ENCODE measurements at places on chromosomes 12 and 14. TPM values are rescaled to one million over a fixed set of nuclear protein-coding genes. Genes with fewer than 3 reads are reported as not detected.

The PYGL gene
- 85.3 TPM for total RNA-seq

The ESPL1 gene
- 4.2 TPM for total RNA-seq

The IL26 gene
- total RNA-seq, result not detected

The BBOF1 gene
- total RNA-seq, result 4.4 TPM

The YBX3 gene
- total RNA-seq, result 81.4 TPM

The C14orf132 gene
- total RNA-seq, result 26.6 TPM

The NAB2 gene
- total RNA-seq, result 104 TPM

The CCDC60 gene
- not detected for total RNA-seq

The OTX2 gene
- total RNA-seq, result not detected

The CLECL1 gene
- not detected for total RNA-seq

The LIMA1 gene
- 96.9 TPM for total RNA-seq

The PLEKHG7 gene
- not detected for total RNA-seq

The LACRT gene
- not detected for total RNA-seq

The MSI1 gene
- not detected for total RNA-seq

The PROX2 gene
- total RNA-seq, result not detected

The OAS1 gene
- 0.33 TPM for total RNA-seq

The KRT79 gene
- not detected for total RNA-seq

The FAM90A1 gene
- total RNA-seq, result 0.11 TPM

The ARF3 gene
- 41.7 TPM for total RNA-seq

The LMO3 gene
- 16.4 TPM for total RNA-seq

The PPP4R4 gene
- 3.2 TPM for total RNA-seq

The PRH2 gene
- total RNA-seq, result 0.50 TPM

The DPF3 gene
- 3.1 TPM for total RNA-seq

The LRFN5 gene
- total RNA-seq, result 25.5 TPM

The GSG1 gene
- total RNA-seq, result 0.12 TPM

The FUT8 gene
- 139 TPM for total RNA-seq

The OR4E2 gene
- total RNA-seq, result 0.12 TPM

The AKAP6 gene
- 10.6 TPM for total RNA-seq

The CIDEB gene
- 2.9 TPM for total RNA-seq

The ZC2HC1C gene
- 1.8 TPM for total RNA-seq

The A2ML1 gene
- not detected for total RNA-seq

The SMAGP gene
- 10.2 TPM for total RNA-seq

The VPS37B gene
- total RNA-seq, result 13.6 TPM

The MUCL1 gene
- total RNA-seq, result not detected

The RTN1 gene
- total RNA-seq, result 0.12 TPM

The FGF6 gene
- not detected for total RNA-seq

The PLCZ1 gene
- not detected for total RNA-seq

The ABCC9 gene
- total RNA-seq, result 37.9 TPM

The ADAM21 gene
- total RNA-seq, result 0.33 TPM

The CAPZA3 gene
- not detected for total RNA-seq

All from uterine smooth muscle cell (primary cell).